ENCODE measurements at places on chromosomes 4 and X.

DNA sequence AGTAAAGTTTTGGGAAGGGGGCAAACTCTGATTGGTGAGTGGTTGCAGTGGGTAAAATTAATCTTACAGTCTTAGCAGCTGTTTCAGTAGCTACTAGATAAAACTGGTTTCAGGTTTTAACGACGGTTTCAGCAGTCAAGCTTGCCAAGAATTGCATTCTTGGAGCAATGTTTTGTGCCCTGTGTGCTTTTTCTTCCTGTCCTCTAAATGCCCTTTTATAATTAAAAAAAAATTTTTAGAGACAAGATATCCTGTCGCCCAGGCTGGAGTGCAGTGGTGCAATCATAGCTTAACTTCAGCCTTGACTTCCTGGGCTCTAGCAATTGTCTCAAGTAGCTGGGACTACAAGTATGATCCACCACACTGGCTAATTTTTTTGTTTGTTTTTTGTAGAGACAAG, 6.3 kb upstream of the PPEF2 start:
- no peak for DNase-seq

DNA sequence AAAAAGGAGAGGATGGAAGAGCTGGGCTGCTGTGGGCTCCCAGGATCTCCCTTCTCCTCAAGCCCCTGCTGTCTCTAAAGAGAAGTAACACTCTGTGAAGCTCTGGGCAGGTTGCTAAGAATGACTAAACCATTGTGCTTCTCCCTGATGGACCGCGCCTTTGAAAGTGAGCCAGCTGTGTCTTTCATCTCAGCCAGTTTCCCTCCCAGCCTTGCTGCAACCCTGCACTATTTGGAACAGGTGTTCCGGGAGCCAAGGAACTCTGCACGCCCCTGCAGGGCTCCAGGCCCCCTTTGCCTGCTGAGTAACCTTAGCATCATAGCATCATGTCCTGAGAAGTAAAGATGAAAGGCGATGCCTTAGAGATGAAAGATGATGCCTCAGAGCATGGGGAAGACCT, 39.7 kb downstream of the SMIM20 start:
- DNase-seq, result no peak

- DNase-seq, result no peak
Observed at GRCh38 chrX:148534291-148534690, 33.9 kb downstream of the AFF2 start.

DNA sequence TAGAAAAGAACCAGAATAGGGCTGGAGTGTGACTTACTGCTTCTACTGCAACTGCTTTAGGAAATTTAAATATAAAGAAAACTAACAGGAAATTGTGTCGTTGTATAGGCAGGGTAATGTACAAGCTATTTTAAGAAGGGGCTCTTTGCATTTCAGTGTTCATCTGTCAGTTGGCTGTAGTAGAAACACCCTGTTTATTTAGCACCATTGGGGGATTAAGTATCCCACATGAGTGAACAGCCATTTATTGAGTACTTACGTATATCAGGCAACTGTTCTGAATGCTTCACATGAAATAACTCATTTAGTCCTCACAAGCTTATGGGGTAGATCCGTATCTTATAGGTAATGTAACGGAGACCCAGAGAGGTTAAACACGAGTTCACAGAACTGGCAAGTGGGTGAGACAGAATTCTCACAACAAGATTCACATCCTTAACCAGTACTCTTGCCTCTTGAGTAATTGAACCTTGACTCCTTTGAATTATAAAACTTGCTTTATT, 23.9 kb downstream of the STIM2 start:
- DNase-seq, result no peak

DNA sequence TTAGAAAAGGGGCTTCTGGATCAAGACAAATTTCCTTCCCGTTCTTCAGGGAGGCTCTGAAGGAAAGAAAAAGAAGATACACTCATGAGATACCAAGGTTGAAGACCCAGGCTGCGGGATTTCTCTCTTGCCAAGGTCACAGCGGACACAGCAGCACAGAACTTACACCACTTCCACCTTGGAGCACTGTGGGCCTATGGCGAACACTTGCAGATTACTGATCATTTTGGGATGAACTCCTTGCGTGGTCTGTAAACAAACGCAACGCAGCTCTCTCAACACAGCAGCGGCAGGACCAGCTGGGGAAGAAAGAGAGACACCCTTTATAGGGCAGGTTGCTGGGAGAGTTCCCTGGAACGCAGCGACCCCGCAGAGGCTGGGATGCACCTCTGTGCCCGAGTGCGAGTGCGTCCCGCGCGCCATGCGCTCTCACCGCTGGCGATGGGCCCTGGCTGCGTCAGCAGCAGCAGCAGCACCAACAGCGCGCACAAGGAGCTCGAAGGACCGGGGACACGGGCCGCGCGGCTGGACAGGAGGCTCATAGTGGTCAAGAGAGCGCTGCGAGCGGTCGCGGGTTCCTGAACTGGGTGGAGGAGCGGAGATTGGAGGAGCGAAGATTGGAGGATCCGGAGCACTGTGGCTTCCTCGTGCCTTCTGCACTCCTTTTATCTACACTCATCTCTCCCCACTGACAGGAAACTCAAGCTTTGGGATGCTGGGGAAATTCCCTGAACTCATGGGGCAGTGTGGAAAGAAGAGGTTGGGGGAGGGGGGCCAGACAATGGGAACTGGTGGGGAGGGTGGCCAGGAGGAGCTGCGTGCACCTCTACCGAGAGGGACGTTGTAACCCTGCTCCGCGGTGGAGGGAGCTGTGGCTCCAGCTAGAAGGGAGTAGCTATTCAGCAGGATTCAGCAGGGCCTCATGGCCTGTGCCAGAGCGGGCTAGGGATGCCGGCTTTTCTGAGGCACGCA, at the start of gene CXCL5:
Gene CXCL5, minus strand, starts transcription at position 638 of the 972 bp plus-strand sequence. Its CDS starts 96 bp downstream, at position 542.
- DNase-seq, result no peak

- DNase-seq, result no peak
Observed at GRCh38 chrX:10175319-10175871, 18.6 kb downstream of the CLCN4 start.

GRCh38 chr4:158428242-158428641, 93.4 kb upstream of the RXFP1 start:
- DNase-seq, result no peak

- no peak for DNase-seq
Observed at GRCh38 chrX:19650996-19651395, 135.7 kb upstream of the MAP3K15 start.

GRCh38 chrX:29136904-29137303, 549.7 kb downstream of the IL1RAPL1 start:
- DNase-seq, result no peak

DNA sequence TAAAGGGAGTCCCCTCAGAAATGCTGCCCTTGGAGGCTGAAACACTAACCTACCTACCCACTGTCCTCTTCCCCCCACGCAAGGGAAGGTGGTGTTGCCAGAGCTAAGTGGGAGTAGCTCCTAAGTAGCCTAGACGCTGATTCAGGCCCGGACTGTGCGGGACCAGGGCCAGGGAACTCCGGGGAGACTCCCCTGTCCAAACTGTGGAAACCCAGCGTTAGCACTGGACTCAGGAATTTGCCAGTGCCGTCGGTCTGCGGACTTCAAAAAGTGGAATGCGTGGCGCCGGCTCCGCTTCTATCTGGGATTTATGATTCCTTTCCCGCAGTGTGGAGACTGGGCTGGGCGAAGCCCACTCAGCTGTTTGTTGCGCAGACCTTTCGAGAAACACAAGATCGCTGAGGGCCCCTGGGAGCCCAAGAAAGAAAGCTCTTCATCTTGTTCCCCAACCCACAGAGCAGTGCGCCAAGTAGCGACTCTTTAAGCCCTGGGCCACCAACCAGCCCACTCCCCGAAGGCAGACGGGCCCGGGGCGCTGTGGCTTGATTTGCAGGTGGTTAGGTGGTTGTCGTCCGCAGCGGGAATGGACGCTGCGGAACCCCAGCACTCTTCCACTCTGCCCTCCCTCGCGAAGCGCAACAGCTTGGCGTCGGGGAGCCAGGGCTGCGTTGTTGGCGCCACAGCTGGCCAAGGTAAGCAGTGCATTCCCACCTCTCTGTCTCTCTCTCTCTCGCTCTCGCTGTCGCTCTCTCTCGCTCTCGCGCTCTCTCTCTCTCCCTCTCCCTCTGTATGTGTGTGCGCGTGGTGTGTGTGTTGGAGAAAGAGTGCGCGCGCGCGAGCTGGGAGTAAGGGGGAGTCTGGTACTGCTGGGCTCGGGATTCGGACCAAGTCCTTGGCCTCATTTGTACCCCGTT, 2.0 kb downstream of the TMEM255A start:
- peak; percentile 48 for DNase-seq

DNA sequence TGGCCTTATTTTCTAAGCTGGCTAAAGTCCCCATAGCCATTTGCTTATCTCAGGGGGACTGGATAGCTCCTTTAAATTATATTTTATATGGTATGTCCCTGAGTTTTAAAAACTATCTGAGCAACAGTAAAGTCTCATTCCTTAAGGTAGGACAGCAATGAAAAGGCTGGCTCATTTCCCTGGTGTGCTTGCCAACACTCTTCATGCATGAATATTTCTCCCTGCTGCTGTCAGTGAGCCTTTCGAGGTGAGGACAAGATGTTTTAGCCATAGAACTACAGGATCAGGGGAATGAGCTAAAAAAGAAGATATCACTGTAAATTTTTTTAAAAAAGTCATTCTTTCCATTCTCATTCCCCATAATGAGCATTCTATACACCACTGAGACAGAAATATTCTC, 427.3 kb upstream of the FAM241A start:
- DNase-seq, result no peak

- DNase-seq, result no peak
Observed at GRCh38 chrX:133985967-133986683, 731 bp upstream of the GPC3 start.

DNA sequence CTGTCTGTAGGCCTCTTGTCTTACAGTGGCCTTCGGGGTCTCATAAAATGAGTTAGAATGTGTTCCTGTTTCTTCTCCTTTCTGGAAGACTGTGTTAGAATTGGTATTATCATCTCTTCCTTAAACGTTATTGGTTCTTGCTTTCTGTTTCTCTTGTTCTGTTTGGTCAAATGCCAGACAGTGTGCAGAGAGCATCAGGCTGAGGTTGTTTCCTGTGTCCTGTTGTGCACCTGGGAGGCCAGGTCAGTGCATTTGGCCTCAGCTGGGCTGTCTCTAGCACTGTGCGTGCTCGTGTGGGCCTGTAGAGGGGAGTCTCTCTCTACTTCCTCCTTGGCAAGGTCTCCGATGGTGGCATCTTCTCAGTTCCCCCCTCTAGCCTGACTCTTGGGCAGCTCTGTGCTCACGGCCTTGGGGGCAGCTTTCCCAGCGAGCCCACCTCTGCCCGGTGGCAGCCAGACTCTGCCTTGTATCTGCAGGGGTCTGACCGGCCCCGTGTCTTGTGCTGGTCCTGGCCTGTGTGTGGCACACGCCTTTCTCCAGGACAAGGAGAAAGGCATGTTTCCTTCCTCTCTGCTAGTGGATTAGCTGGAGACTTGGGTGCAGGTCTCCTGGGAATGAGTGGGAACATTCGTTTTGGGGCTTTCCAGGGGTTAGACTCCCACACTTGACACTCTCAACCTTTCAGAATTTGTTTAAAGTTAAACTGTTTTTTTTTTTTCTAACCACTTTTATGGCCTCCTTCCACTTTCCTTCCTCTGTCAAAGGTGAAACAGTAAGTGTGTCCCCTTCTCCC, 62.3 kb downstream of the FAM193A start:
- no peak for DNase-seq

GRCh38 chr4:141118381-141118780, 14.9 kb downstream of the RNF150 start:
- DNase-seq, result no peak

- DNase-seq, result no peak
Observed at GRCh38 chr4:110586131-110586850, 36.6 kb downstream of the PITX2 start.

DNA sequence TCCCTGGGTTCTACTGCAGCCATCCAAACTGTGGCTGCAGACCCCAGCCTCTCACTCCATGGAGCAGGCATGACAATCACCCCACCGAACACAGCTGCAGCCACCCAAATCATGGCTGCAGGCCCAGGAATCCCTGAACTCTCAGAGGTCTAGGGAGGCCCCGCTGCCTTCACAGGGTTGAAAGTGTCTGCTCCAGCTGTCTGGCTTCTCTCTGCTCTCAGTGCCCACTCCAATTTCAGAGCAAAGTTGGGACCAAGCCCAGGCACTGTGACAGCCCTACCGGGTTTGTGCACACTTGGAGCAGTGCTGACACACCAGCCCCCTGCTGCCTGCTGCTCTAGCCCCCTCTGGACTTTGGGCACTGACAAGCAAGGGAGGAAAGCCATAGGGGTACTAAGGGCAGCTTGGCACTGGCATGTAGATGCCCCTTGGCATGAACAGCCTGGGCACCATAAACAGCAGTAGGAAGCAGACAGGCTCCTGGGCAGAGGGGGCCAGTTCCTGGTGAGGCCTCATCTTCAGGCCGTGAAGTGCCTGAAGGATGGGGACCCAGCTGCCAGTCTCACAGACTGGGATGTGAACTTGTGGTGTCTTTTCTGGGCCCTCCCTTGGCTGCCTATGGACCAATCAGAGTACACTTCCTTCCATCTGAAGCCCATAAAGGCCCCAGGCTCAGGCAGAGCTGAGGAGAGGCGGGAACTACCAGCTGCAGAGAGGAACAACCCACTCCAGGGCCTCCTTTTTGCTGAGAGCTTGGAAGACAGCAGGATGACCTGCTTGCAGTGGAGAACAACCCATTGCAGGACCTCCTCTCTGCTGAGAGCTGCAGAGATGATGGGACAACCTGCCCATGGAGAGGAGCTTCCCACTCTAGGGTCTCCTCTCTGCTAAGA, 68.8 kb downstream of the TECRL start:
- no peak for DNase-seq

- DNase-seq, result no peak
Observed at GRCh38 chr4:1378559-1379231, 27.5 kb downstream of the NKX1-1 start.

GRCh38 chr4:94960708-94961107, 203.0 kb downstream of the BMPR1B start:
- DNase-seq, result no peak

GRCh38 chrX:99184153-99184552, 1225.9 kb downstream of the PCDH19 start:
- no peak for DNase-seq

- DNase-seq, result no peak
Observed at GRCh38 chr4:153060196-153060595, 124.1 kb downstream of the FHDC1 start.

DNA sequence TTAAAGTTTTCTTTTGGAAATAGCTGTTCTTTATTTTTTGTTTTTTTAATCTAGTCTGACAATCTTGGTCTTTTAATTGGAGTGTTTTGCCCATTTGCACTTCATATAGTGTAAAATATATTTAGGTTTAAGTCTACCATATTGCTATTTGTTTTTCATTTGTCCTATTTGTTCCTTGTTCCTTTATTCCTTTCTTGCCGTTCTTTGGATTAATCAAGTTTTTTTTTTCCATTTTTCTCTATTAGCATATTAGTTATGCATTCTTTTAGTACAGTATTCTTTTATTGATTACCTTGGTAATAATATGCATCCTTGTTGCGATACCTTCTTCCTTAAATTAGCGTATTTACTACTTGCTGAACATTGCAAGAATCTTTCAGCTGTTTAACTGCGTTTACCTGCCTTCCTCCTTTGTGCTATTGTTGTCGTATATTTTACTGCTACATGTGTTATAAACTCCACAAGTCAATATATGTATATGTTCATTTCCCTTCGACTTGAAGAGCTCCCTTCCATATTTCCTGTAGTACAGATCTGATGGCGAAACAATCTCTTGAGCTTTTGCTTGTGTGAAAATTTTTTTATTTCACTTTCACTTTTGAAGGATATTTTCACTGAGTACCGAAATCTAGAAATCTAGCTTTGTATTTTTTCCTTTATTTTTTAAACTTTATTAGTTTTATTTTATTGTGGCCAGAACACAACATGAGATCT, 23.9 kb upstream of the RNF212 start:
- DNase-seq, result no peak
